HuH-7.5 (cell line): ENCODE measurements at places on chromosomes 1 and 21.
A peak's percentile ranks its signal among the peaks of the same experiment; 100 is the strongest.

GRCh38 chr21:34545079-34545884, 33.3 kb upstream of the KCNE1 start:
- no peak for DNase-seq

GRCh38 chr1:53262000-53262399, 23.7 kb upstream of the MAGOH start:
- no peak for DNase-seq

DNA sequence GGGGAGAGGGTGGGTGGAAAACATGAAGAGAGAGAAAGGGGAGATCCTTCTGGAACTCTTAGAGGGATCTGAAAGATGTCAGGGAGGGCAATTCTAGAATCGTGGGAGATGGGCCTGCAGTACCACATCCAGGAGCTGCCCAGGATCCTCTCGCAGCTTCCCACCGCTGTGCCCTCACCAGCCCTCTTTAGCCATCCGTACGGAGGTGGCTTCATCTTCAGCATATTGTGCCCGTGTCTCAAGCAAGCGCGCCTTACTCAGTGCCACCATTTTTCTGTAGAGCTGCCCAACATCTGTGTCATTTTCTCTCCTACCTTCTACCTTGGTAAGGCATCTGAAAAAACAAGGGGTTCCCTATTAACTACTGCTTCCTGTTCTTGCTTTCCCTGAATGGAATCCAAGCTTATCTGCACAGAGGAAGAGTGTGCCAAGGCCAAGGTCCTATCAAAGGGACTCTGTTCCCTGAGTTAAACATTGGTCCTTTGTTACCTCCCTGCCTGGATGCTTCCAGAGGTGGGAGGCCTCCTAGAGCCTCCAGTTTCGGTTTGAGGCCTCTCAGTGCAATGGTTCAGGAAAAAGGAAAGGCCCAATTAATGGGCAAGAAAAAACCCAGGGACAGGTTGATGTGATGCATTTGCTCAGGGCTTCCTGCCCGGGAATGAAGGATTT, 23.2 kb downstream of the C1orf116 start:
- no peak for DNase-seq

DNA sequence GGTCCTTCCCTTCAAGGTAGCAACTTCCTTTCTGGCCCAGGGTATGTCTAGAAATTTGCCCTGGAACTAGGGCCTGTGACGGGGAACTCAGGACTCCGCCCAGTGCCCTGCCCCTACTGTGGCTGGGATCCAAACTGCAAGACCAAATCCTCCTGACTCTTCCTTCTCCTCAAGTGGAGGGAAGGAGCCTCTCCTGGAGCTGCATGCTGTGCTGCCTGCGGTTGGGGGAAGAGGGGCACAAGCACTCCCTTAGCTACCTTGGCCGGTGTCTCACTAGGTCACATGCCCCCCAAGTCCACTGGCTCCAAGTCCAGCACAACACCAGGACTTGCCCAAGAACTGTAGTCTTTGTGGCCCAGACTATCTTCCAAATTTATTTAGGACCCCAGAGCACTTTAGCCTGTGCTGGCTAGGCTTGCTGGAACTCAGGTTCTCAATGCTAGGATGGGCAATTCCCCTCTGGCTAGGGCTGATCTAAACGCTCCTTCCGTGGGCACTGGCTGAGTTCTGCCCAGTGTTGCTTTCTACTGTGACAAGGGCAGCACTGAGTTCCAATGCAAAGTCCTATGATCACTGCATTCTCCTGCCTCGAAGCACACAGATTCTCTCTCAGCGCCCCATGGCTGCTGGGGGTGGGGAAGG, 12.2 kb downstream of the ADSS2 start:
- DNase-seq: no peak

- no peak for DNase-seq
Observed at GRCh38 chr1:184399192-184399847, 12.5 kb downstream of the C1orf21 start.

- DNase-seq: no peak
Observed at GRCh38 chr1:86445919-86446318, 21.9 kb downstream of the CLCA2 start.

- DNase-seq: no peak
Observed at GRCh38 chr1:14627608-14628489, 29.4 kb downstream of the KAZN start.

- DNase-seq: no peak
Observed at GRCh38 chr1:79113836-79114235, 107.3 kb upstream of the ADGRL4 start.

DNA sequence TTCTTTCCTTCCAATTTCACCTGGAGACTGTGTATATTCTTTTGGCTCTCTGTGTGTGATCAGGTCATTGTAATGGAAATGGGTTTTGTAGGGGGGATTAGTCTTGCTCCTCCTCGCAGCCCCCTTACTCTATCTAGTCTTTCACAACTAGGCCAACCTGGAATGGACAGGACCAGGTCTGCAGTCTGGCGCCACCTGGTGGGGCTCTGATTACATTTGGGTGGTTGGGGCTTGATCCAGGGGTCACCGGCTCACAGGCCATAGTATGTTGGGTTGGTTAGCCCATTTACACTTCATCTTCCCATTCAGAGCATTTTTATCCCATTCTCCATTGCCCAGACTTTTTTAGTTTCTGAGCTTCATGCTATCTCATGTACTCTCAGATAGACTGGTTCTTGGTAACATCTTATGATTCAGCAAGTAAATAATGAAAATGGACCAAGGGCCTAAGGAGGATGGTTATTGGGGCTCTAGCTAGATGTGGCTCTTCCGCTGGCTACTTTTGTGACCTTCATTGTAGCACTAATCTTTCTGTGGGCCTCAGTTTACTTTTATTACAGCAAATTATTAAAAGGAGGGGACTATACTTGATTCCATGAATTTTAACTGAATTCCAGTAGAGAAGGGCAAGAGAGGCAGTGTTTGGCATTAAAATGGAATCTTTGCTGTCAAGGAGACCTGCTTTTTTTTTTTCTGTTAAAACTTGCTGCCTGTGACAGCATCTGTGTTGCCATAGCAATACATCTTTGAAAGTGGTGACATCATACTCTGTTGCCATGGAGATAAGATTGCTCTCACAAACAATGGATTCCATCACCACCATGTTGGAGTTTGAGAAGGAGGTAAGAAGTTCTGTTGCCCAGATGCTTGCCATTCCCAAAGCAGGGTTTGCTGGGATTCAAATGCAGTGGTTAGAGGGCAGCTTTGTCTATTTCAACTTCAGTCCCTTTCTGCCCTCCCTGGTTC, 150.1 kb downstream of the PLXNA2 start:
- peak; percentile 51 for DNase-seq

DNA sequence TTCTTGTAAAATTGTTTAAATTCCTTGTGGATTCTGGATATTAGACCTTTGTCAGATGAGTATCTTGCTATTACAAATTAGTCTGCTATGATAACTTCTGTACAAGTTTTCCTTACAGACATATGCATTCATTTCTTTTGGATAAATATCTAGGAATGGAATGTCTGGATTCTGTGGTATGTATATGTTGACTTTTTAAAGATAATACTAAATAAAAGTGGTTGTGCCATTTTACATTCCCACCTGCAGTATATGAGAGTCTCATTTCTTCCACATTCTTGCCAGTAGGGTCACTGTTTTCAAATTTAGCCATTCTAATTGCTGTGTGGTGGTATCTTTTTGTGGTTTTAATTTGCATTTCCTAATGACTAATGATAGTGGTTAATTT, 53.9 kb downstream of the SYDE2 start:
- DNase-seq: peak; percentile 7

DNA sequence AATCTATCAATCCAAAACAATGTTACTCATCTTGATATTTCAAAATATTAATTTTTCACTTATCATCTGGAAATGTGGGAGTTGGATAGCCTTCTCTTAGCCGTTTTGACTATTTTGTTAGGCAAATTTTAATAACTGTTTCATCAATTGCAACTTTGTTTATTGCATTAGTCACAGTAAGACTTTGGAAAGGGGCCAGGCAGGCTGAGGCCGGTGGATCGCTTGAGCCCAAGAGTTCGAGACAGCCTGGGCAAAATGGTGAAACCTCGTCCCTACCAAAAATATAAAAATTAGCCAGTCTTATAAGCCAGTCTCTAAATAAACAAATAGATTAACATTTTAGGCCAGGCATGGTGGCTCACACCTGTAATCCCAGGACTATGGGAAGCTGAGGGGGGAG, 113.0 kb upstream of the NR5A2 start:
- no peak for DNase-seq

GRCh38 chr1:244231193-244231571, 180.1 kb downstream of the ZBTB18 start:
- no peak for DNase-seq

GRCh38 chr1:172398970-172399755, 21.3 kb upstream of the C1orf105 start:
- DNase-seq: no peak

GRCh38 chr1:171472183-171472647, 13.1 kb upstream of the PRRC2C start:
- no peak for DNase-seq

DNA sequence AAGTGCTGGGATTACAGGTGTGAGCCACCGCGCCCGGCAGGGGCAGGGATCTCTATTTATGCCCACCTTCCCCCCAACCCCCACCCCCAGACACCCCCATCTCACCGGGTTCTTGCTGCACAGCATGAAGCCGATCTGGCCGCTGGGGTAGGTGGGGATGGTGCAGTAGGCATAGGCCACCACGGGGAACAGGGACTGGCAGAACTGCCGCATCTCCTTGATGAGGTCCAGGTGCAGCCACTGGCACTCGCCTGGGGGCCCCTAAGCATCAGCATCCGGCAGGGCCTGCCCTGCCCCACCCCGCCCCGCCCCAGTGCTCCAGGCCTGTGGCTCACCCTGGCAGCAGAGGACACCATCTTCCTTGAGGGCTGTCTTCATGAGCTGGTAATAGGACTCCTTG, 4.1 kb downstream of the SRM start:
- DNase-seq: no peak
